Neuronal stem cell (in vitro differentiated cells): ENCODE measurements at places on chromosomes 6 and 20.

GRCh38 chr20:22607695-22608094, 23.3 kb upstream of the FOXA2 start:
- H3K27ac ChIP-seq: no peak overlapping the region
- no peaks in the 10 kb centered on the region for H3K27me3 ChIP-seq
- H3K36me3 ChIP-seq: no peaks in the 10 kb centered on the region
- DNase-seq: no peak
- no peaks in the 10 kb centered on the region for H3K4me1 ChIP-seq
- no peak overlapping the region for H3K4me3 ChIP-seq

- H3K27me3 ChIP-seq: peaks cover 21% of the 10 kb centered on the region
- no peak overlapping the region for H3K27ac ChIP-seq
- no peak overlapping the region for H3K4me3 ChIP-seq
- no peak for DNase-seq
- H3K4me1 ChIP-seq: peaks cover 2% of the 10 kb centered on the region
These were observed 3.7 kb upstream of the MAP3K5 start for GRCh38 chr6:136795996-136796395.

- DNase-seq: no peak
- no peak overlapping the region for H3K27ac ChIP-seq
- no peak overlapping the region for H3K4me3 ChIP-seq
These were observed 21.8 kb upstream of the BTBD3 start for GRCh38 chr20:11895861-11896387.

DNA sequence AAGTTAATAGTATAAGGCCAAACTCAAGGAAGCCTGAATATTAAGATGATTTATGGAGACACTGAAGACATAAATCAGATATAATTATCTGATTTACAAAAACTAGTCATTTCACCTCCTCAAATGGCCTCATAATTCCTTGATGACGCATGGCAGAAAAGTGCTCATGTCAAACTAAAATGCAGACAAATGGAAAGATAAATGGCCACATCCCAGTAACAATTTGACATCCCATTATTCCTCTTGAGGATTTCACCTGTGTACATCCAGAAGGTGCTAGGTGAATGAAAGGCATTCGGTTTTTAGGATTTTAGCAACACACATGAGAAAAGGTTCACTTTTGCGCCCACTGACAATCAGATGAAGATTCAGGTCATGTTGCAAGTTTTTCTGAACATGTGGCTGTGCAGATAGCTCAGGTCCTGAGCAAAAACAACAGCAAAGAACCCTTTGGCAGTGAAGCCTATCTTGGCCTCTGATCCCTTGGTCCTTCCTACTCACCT, 24.2 kb downstream of the SGK1 start:
- H3K27ac ChIP-seq: no peak overlapping the region
- no peak overlapping the region for H3K4me3 ChIP-seq
- H3K27me3 ChIP-seq: no peaks in the 10 kb centered on the region

GRCh38 chr6:137342607-137343190, 123.5 kb upstream of the IFNGR1 start:
- H3K27me3 ChIP-seq: no peaks in the 10 kb centered on the region
- no peak overlapping the region for H3K4me3 ChIP-seq
- H3K36me3 ChIP-seq: no peaks in the 10 kb centered on the region
- no peak overlapping the region for H3K27ac ChIP-seq
